Neuronal stem cell (in vitro differentiated cells): ENCODE measurements at places on chromosomes 2 and 18.

GRCh38 chr2:109371481-109372170 lies 242.1 kb downstream of the SEPTIN10 start:
- DNase-seq, result no peak
- H3K27ac ChIP-seq, result no peak overlapping the region
- no peaks in the 10 kb centered on the region for H3K27me3 ChIP-seq
- H3K4me1 ChIP-seq, result peaks cover 4% of the 10 kb centered on the region

DNA sequence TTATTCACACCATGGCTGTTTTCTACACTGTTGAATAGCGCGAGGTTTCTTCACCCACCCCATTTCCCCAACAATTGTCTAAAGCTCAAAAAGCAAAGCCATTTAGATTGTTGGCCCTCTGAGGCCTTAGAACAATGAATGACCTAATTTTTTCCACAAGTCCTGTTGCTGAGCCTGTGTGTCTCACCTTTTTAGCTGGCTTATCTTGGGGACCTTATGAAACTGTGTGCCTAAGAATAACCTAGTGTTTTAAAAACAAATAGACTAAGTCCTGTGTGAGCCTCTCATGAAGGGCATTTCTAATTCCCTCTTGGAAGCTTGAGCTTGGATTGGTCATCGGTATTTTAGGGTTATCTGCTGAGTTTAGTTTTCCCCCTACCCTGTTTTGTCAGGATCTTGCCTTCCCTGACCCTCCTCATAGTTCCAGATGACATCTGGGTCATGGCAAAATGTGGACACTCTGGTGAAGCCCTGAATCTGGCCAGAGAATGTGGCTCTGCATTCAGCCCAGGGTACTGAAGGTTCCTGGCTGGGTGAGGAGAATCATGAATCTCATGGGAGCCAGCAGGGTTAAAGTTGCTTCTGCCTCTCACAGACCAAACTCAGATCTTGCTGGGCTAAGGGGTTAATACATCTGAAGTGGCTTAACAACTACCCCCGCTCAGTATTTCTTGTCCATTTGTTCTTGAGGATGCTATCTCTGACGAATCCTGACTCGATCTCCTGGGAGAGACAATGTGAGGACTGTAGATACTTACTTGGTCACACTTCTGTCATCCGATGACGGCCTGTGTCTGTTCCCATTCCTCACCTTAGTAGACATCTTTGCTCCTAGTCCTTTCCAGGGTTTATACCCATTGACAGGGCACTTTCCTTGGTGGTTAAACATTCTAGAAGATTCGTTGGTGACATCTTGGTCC lies 104.2 kb upstream of the MAP4K3 start:
- H3K27me3 ChIP-seq, result no peaks in the 10 kb centered on the region
- DNase-seq, result no peak
- H3K36me3 ChIP-seq, result no peaks in the 10 kb centered on the region
- H3K4me1 ChIP-seq, result peaks cover 8% of the 10 kb centered on the region

DNA sequence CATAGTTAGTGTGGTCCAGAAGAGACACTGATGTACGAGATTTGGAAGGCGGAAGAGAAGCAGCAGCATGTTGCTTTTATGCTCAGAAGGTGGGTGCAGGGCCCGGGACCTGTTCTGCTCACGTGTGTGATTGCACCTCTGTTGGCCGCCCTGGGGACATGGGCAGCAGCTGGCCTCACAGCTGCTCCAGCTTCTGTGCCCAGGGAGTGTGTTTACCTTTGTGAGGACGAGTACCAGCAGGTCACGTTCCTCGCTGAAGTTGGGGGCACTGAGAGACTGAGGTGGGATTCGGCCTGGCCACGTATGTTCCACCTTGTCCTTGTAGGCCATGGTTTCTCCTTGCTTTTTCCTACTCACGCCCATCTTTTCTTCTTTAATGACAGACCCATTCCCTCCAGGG lies 86.3 kb downstream of the PMAIP1 start:
- no peaks in the 10 kb centered on the region for H3K4me1 ChIP-seq
- no peaks in the 10 kb centered on the region for H3K27me3 ChIP-seq
- H3K36me3 ChIP-seq, result no peaks in the 10 kb centered on the region

DNA sequence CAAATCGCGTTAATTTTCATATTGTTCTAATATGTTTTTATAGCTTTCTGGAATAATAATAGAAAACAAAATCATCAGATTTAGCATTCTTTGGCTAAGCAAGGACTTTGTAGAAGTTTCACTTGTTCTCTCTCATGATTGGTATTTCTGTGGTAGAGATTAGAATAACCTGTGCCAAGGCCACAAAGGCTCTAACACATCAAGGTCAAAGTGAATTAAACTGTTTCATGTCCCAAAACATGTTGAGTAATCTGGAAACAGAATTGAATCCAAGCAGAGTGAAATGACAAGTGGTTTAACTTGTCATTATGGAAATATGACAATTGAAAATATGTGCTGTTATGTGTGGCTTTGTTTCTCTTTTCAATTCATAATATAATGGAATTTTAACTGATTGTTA lies 617.4 kb downstream of the CCDC85A start:
- no peaks in the 10 kb centered on the region for H3K36me3 ChIP-seq
- no peak overlapping the region for H3K4me3 ChIP-seq
- H3K27me3 ChIP-seq, result no peaks in the 10 kb centered on the region
- DNase-seq, result no peak
- no peaks in the 10 kb centered on the region for H3K4me1 ChIP-seq

DNA sequence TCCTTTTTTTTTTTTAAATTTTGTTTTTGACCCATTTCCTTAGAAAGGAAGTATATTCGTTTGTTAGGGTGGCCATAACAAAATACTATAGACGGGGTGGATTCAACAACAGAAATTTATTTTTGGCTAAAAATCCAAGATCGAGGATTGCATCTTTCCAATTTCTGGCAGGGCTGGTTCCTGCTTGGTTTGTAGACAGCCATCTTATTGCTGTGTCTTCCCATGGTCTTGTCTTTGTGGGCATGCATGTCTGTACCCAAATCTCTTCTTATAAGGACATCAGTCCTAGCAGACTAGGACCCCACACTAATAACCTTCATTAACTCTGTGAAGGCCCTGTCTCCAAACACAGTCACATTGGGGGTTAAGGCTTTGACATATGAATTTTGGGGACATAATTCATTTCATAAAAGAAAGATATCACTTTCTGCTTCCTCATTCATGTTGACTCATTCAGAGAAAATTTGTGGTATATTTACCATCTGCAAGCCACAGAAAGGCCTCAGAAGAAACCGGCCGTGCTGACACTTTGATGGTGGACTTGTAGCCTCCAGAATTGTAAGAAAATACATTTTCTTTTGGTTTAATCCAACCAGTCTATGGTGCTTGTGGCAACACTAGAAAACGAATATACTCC lies 262.1 kb downstream of the LPIN1 start:
- H3K27me3 ChIP-seq, result no peaks in the 10 kb centered on the region
- no peak overlapping the region for H3K27ac ChIP-seq
- H3K4me1 ChIP-seq, result peaks cover 5% of the 10 kb centered on the region
- DNase-seq, result no peak

DNA sequence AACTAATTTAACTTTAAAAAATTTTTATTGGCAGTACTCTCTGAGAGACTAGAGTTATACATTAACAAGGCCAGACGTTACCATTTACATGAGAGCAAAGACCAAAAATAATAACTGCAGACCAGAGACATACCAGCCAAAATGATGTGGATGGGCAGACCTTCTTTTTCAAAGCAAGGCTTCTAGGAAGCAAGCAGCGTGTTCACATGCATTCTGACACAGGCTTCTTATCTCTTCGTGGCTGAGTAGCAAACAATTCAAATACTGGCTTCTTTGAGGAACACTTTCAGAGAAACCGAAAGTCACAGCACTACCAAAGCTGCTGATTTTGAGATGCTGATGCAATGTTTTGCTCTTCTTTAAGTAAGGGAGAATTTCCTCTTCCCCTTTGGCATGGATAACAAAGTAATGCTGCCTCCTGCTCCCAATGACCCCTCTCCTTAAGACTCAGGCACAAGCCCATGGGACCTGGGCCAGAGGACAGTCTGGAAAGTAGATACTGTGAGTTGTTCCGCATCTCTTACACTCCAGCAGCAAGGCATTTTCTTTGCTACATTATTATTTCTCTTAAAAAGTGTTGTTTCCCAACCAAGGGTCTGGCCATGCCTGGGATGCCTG lies 181.9 kb downstream of the MREG start:
- H3K4me1 ChIP-seq, result peaks cover 7% of the 10 kb centered on the region
- no peaks in the 10 kb centered on the region for H3K27me3 ChIP-seq
- DNase-seq, result no peak
- H3K27ac ChIP-seq, result no peak overlapping the region
- H3K4me3 ChIP-seq, result no peak overlapping the region
